ENCODE measurements at places on chromosomes 2 and 18. TPM values are rescaled to one million over a fixed set of nuclear protein-coding genes. Genes with fewer than 3 reads are reported as not detected.

GRCh38 chr2:117943013-117943672 lies 70.7 kb downstream of the CCDC93 start:
- H3K27me3 ChIP-seq, result no peaks in the 10 kb centered on the region
- no peaks in the 10 kb centered on the region for H3K4me1 ChIP-seq
- H3K36me3 ChIP-seq, result peaks cover 8% of the 10 kb centered on the region
- H3K4me3 ChIP-seq, result no peak overlapping the region
- no peak overlapping the region for H3K27ac ChIP-seq
- no peak for DNase-seq

- H3K4me1 ChIP-seq, result peaks cover 21% of the 10 kb centered on the region
- H3K27ac ChIP-seq, result no peak overlapping the region
- H3K27me3 ChIP-seq, result peaks cover 9% of the 10 kb centered on the region
- no peak for DNase-seq
- H3K4me3 ChIP-seq, result no peak overlapping the region
Measured at GRCh38 chr2:218991674-218992168, 1.5 kb downstream of the CRYBA2 start.

Gene CFAP65
- 4.4 TPM for total RNA-seq

- H3K4me1 ChIP-seq, result no peaks in the 10 kb centered on the region
- H3K27me3 ChIP-seq, result no peaks in the 10 kb centered on the region
- no peaks in the 10 kb centered on the region for H3K36me3 ChIP-seq
- no peak overlapping the region for H3K4me3 ChIP-seq
- DNase-seq, result no peak
- H3K27ac ChIP-seq, result no peak overlapping the region
Measured at GRCh38 chr2:60834270-60834717, 47.1 kb upstream of the REL start.
